Stimulated activated CD8-positive, alpha-beta memory T cell treated with anti-CD3 and anti-CD28 coated beads, Interleukin-15, amount 100 ng/mL, for 48 hours (primary cell): ENCODE measurements at places on chromosomes 5 and 9.
A peak's percentile ranks its signal among the peaks of the same experiment; 100 is the strongest.

- DNase-seq = no peak
Measured at GRCh38 chr5:81425569-81425968, 31.6 kb upstream of the ACOT12 start.

GRCh38 chr5:180069589-180070247 lies 1.8 kb downstream of the RNF130 start:
- DNase-seq = no peak

- no peak for DNase-seq
Measured at GRCh38 chr5:68279984-68280383, 64.4 kb downstream of the PIK3R1 start.

DNA sequence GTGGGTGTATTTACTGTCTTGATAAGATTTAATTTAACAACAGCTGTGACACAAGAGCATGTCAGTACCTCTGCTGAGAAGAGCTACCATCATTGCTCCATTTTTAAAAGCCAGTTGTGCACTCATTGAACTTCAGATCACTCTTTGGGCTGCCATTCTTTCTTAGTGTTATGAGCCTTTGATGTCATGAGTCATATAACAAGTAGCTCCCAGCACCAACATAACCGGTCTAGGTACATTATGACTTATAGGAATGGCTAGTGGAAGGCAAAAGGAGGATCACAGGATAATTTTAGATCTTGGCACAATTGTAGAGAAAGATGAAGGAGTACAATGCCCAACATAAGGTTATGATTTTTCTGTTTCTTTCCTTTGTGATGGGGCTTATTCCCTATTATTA lies 170.8 kb upstream of the FBN2 start:
- DNase-seq = no peak

- no peak for DNase-seq
Measured at GRCh38 chr5:56851258-56851941, 36.1 kb downstream of the MAP3K1 start.

DNA sequence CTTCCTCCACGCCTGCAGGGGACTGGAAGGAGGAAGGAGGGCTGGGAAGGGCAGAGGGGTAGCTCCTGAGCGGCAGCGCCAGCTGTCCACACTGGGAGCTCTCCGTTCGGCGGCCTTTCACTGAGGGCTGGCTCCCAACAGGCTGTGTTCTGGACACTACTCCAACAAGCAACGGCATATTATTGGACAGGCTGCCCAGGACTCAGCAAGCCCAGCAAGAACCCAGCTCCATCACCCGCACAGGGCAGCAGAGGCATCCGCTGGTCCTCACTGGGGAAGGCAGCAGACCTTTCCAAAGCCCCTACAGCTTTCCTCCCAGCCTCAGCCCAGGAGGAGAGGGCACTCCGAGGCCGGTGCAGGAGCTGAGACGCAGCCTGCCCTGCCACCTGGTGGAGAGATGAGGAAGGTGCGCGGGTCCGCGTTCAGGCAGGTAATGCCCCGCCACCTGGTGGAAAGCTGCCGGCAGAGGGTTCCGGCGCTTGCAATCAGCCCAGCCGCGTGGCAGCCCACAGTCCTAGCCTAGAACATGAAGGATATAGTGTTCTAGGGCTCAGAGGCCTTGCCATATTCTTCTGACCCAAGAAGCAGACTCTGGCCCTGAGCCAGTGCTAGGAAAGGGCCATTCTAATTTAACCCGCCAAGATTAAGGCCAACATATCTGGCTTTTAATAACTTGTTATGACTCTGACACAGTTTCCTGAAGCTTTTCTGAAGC lies 74.4 kb downstream of the NRG2 start:
- peak; percentile 73 for DNase-seq

GRCh38 chr9:135662758-135663450 lies at the start of gene LCN9:
Gene LCN9, plus strand, starts transcription at chr9:135663309. Its CDS starts 13 bp downstream, at chr9:135663322.
- no peak for DNase-seq

GRCh38 chr5:176183321-176184074 lies 54.7 kb upstream of the SIMC1 start:
- DNase-seq = no peak

GRCh38 chr5:58255970-58256369 lies 203.9 kb downstream of the PLK2 start:
- no peak for DNase-seq

DNA sequence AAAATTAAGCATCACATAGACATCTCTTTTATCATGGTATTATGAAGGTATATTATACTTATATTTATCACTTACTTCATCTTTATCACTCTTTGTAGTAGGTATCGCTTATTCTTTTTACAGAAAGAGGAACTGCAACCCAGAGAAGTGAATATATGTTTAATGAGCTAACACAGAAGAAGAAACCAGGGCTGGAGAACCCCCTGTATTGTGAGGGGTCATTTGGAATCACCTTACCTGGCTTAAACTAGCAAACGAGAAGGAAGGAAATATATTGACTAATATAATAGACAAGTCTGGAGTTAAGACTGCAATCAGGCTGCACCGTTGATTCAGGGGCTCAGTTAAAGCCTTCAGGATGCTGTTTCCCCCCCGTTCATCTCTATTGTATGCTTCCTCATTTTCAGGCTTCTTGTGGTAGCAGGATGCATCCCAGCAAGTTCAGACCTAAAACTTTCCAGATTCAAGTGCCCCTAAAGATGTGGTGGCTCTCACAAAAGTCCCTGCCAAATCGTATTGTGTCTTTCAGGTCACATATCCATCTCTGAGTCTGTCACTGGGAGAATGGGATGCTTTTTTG lies 146.4 kb downstream of the GCNT1 start:
- no peak for DNase-seq

DNA sequence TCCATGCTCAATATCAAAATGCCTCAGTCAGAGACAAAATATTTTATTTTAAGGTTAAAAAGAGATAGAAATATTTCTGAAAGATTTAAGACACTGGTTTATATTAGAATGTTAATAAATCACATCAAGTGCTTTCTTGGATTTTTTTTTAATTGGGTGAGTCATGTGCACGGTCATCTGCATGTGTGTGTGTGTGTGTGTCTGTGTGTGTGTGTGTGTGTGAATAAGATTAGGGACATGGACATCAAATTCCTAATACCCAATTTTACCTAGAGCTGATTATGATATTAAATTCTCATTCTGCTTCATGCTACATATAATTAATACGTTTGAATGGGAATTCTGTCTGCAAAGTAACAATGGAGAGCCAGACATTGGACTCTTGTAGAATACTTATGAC lies 122.9 kb downstream of the BASP1 start:
- DNase-seq = no peak

- DNase-seq = no peak
Measured at GRCh38 chr9:134049772-134050588, 17.8 kb downstream of the BRD3 start.

DNA sequence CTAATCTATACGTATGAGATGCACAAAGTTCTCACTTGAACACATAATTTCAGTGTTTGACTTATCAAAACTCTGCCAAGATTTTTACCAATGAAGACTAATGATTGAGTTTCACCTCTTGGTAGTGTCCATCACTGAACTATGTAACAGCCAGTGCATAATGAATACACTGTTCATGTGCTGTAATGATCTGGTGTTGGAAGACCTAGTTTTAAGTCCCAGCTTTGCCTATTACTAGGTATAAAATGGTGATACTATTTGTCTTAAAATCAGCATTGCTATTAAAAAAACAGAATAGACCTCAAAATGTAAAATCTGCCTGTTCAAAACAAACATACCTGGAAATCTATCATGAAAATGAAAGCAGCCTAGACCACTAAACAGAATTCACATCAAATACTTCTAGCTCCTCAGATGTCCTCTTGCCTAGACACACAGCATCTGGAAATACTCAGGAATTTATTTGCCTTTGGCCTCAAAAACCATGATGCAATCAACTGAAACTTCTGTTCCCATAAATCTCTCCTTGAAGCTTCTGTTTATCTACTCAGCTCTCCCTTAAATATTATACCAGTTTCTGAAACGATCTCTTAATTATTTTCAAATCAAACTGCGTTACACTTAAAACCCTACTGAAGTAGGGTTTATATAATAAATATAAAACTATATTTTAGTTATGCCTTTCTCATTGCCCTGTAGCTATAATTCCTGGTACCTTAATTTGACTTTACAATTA lies 38.1 kb downstream of the MRPS27 start:
- no peak for DNase-seq

GRCh38 chr5:146042628-146043279 lies 62.6 kb downstream of the PLAC8L1 start:
- no peak for DNase-seq

- no peak for DNase-seq
Measured at GRCh38 chr5:89374144-89374784, 491.3 kb upstream of the MEF2C start.

DNA sequence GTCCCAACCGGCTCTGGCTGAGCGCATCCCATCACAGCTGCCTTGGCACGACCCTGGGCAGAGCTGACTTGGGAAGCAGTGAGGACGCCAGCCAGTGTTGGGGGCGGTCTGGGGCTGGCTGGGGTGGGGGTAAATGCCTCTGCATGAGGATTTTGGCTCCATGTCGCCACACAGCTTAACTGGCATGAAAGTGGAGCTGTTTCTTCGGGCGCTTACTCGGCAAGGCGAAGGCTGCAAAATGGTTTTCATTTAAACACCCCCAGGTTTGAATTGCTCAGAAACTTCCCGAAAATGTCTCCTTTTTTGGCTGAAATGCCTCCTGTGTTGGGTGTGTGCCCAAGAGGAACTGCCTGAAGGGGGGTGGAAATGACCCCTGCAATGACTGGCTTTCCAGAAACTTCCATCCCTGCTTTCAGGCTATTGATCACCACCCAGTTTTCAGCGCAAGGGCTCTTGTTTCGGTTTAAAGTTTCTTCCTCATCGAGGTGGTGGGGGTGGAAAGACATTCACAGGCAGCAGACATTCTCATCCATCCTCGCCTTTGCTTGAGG lies 38.3 kb downstream of the PTGES start:
- DNase-seq = no peak

- no peak for DNase-seq
Measured at GRCh38 chr9:14215614-14216013, 98.3 kb downstream of the NFIB start.

DNA sequence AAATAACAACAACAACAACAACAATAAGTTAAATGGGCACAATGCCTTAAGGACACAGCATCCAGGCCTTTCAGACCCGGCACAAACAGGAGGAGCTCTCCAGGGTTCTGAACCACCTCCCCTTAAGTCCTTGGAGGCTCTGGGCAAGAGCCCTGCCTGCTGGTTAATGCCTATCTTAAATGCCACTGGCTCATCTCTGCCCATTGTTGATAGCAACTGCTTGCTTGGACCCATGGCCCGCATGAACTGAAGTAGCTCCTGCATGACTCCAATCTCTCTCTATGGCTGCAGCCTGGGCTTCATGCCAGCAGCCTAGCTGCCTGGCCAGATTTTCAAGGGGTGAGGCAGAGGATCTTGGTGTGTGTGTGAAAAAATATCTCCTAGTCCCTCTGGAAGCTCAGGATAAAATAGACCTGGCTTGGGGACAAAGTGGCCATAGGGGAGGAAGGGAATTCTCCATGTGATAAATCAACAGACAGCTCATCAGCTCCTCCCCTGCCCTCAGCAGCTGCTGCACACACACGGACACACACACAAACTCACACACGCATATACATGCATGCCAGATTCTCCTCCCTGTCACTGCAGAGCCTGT lies 27.4 kb downstream of the FAM219A start:
- DNase-seq = no peak

GRCh38 chr9:125674981-125675973 lies 31.7 kb downstream of the MAPKAP1 start:
- DNase-seq = no peak

- no peak for DNase-seq
Measured at GRCh38 chr5:158422653-158423515, 563.9 kb upstream of the CLINT1 start.

- DNase-seq = no peak
Measured at GRCh38 chr5:135239453-135240282, 159.4 kb downstream of the MACROH2A1 start.

GRCh38 chr5:172758834-172759149 lies 12.2 kb downstream of the DUSP1 start:
- DNase-seq = no peak

DNA sequence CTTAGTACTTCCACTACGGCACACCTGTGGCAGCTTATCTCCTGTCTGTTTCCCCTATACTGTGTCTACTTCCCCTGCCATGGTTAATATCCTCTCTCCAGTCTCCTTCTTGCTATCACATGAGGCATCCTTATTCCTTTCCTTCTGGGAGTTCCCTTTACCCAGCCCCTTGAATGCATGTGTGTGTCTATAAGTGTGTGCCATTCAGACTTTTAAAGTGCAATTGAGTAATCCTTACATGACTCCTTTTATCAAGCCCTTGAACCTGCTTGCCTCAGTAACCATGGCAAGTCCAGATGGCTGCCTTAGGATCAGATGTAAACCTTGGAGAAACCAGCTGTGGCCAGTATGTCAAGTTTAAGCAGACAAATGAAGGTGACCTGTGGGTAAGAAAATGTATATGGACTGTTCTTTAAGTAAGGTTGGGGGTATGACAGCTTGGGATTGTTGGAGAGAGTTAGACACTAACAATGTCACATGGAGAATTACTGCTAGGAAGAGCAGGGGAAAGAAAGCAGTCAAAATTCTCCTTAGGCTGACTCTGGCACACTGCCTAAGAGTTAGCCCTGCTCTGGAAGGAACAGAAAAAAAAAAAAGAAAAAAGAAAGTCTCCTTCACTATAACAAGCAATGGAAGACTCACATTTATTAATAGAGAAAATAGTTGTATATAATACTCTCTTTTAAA lies 142.1 kb downstream of the HINT1 start:
- no peak for DNase-seq

GRCh38 chr9:15433661-15434060 lies 11.0 kb downstream of the SNAPC3 start:
- DNase-seq = no peak

DNA sequence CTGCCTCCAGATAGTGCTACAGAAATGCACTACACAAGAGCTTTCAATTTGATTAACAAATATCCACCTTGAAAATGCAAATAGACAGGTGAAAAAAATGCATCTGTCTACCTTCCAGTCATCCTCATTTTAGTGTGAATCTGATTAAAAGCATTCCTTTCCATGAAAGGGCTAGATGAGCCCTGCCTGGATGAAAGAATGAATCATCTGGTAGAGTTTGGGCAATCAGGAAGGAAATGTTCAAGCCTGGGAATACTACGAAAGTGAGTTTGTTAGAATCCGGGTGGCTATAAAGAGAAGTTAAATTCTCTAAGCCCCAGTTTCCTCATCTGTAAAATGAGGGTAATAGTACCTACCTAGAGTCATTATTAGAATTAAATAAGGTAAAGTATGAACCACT lies 142.6 kb downstream of the FAM114A2 start:
- DNase-seq = no peak

DNA sequence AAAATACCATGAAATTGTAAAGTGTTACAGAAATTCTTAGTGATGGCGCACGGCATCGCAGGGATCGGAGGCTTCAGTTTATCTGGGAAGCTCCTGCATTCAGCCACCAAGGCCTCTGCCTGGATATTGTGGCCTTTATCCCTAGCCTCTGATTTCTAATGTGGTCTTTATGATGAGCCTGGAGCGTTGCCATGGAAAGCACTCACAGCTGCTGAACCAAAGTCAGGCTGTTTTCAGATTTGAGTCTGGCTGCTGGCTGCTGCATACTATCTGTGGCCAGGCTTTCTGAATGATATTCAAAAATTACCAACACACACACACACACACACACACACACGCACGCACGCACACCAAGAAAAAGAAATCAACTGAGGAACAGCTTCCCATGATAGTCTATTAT lies 101.1 kb upstream of the ZNF366 start:
- no peak for DNase-seq

- DNase-seq = no peak
Measured at GRCh38 chr5:158877706-158878105, 222.0 kb downstream of the EBF1 start.
